ENCODE measurements at places on chromosomes 6 and 20. TPM values are rescaled to one million over a fixed set of nuclear protein-coding genes. Genes with fewer than 3 reads are reported as not detected.

DNA sequence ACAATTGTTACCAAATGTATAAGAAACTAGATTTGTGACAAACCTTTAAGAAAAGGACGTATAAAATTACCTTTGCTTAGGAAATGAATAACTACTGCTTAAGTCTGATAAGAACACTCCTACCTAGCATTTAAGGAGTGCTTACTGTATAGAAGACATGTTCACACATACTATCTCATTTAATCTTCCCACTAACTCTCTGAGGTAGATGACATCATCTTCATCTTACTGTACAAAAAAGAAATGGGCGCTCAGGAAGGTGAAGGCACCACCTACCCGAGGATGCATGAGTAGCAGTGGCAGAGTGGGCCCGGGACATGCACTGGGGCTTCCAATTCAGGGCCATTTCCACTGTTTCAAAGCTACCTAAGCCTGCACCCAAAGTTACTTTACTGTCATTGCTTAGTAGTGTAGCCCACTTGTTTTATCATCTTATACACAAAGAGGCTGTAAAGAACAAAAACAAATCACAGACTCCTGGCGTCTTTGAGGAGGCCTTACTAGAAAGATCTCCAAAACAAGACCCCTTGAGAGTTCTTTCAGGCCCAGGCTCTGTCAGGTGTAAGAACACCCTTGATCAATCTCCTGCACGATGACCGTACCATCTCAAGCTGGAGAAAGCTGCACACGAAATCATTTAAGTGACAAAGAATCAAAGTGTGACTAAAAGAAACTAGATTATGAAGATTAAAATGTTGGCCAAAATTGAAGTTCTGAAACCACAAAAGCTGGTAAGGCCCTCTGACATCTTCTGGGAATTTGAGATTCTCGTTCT lies 128.0 kb downstream of the INSM1 start:
- DNase-seq: no peak

GRCh38 chr6:126722411-126722810 lies 382.5 kb downstream of the CENPW start:
- no peak for DNase-seq

- DNase-seq: no peak
Observed at GRCh38 chr20:58233881-58234528, 5.6 kb upstream of the ANKRD60 start.

The WFDC5 gene
- total RNA-seq: 0.51 TPM

The SLC39A7 gene
- 72.4 TPM for total RNA-seq

The HDGFL1 gene
- not detected for total RNA-seq

DNA sequence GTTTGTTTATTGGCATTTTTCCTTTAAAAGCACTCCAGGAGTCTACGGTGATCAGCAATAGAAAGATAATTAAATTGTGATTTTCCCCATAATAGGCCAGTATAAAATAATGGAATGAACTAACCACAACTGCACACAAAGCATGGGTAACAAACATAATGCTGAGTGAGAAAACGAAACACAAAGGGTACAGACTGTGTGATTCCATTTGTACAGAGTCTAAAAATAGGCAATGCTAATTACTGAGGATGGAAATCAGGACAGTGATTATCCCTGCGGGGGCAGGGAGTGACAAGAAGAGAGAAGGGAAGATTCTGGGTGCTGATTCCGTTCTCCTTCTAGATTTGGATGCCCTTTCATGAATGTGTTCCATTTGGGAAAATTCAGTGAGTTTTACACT lies 478.1 kb downstream of the PREX1 start:
- DNase-seq: no peak

GRCh38 chr6:30782425-30783014 lies 38.2 kb upstream of the IER3 start:
- DNase-seq: peak; percentile 76

The SLC35D3 gene
- not detected for total RNA-seq

The DSP gene
- 352 TPM for total RNA-seq

- no peak for DNase-seq
Observed at GRCh38 chr6:29739136-29739881, 16.1 kb downstream of the HLA-F start.

GRCh38 chr6:28485482-28485881 lies 30.1 kb downstream of the GPX6 start:
- DNase-seq: peak; percentile 59

DNA sequence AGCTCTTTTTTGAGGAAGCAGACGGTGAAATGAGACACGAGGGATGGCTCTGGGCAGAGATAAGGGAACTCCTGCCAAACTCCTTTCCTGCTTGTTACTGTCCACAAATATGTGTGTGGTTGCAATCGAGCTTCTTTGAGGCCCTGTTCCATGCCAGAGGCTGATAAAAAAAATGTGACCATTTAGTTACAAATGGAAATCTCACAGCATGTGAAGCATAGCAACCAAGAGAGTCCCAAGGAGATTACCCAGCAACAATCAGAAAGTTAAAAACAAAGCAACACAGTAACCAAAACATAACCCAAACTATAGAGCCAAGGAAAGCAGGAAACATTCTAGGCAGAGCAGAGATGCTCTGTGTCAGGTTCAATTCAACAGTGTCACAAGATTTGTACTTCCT lies 35.4 kb upstream of the HMGN3 start:
- DNase-seq: peak; percentile 72

The SDCBP2 gene
- total RNA-seq: 5.3 TPM

The ATP9A gene
- 5.9 TPM for total RNA-seq

DNA sequence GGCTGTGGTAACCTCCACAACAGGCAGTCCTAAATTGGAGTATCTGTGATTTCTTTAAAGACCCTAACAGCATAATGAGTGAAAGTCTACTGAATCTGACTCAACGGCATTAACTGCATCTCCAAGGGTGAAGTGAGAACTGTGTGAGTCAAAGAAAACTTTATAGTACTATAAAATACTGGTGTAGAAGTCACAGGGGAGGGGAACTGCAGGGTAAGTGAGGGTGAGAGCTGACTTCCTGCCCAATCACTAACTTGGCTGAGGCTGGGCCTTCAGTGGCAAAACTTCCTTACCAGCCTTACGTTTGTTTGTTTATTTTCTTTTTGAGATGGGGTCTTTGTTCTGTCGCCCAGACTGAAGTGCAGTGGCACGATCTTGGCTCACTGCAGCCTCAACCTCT lies 109.8 kb downstream of the PTPRK start:
- no peak for DNase-seq

DNA sequence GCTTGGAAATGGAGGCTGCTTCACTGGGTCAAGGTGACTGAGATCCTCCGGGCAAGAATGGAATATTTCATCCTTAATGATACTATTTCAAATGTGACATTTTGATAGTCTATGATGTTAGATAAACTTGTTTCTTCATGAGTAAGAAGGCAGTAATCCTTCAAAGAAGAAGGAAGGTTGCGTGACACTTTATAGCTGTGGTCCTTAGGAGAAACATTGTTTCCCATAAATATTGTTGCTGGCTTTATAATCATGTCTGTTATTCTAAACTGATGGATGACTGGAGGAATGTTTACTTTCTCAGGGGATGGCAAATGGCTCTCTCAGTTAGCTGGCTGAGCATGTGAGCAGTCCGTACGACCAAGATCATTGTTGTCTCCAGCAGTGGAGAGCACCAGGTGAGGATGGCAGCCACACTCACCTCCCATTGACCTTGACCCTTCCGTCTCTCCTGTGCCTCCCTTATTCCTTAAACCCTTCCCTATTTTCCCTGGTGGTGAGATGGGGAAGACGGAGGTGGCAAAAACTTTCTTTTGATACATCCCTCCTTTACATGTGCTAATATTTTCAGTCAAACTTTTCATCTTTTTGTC lies 171.2 kb upstream of the OLIG3 start:
- no peak for DNase-seq

The KHDC1 gene
- total RNA-seq: 2.3 TPM

- no peak for DNase-seq
Observed at GRCh38 chr6:115004982-115005381, 662.2 kb upstream of the HS3ST5 start.

DNA sequence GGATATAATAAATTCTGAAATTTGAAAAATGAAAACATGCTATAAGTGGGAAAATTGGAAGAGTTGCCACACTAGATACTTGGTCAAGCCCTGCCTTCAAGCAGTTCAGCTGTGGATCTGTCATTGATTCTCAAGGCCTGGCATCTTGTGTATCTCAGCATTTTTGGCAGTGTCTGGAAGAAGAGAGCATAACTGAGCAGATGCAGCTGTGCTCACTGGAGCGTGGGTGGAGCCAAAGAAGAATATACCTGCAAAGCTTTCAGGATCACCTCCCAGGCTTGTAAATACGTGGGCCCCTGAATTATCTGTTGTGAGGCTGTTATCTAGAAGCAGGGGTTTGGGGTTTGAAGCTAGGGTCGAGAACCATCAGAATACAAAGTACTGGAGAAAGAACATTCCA lies 31.3 kb upstream of the CHD6 start:
- DNase-seq: no peak

DNA sequence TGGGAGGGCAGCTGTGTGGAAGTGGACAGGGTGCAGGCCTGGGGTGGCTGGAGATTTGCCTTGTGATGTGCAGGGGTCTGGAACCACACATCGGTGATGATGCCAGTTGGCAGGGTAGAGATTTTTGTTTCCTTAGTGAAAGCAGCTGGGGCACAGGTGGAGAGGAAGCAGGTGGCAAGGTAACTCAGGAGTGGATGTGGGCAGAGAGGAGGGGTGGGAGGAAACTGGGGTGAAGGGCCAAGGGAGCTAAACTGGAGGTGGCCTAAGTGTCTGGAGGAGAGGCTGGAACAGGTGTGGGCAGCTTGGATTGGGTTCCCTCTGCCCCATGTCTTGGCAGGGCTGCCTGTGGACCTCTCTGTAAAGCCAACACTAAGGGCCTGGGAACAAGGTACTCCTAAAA lies 4.7 kb upstream of the SCUBE3 start:
- no peak for DNase-seq

DNA sequence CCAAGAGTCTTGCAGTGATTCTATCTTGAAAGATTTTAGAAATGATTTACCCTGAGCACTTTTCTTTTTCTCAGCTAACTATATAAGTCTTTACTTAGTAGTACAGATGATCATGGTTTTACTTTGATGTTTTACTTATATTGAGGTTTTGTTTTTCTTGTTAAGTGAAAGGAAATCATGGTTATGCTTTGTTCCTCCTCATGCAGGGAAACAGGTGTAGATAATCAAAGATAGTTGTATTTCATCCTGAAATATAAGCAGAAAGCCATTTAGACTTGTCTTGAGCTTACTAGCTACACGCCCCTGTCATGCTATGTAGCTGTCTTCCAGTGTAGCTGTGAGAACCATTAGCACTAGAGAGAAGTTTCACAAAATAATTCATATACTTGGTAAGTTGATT lies 113.9 kb downstream of the HIVEP1 start:
- no peak for DNase-seq

DNA sequence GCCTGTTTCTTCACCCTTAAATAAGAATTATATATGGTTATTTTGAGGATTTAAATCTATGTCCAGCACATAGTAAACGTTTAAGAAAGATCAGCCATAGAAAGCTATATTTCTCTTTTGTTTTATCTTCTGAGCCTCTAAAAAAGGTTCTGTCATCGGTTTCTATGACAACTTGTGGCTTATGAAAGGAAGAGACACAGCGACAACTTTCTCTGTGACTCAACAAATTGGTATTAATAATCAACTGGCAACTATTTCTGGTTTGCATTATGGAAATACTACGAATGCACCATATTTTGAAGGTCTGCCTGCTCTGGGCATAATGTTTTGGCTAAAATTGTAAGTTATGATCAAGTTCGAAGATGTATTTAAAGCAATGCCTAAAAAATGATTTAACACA lies 751.0 kb downstream of the CD109 start:
- DNase-seq: peak; percentile 42

The DEFB118 gene
- total RNA-seq: not detected

- no peak for DNase-seq
Observed at GRCh38 chr6:63864671-63865318, 229.2 kb downstream of the PHF3 start.

- no peak for DNase-seq
Observed at GRCh38 chr6:1479095-1479494, 89.7 kb downstream of the FOXF2 start.

DNA sequence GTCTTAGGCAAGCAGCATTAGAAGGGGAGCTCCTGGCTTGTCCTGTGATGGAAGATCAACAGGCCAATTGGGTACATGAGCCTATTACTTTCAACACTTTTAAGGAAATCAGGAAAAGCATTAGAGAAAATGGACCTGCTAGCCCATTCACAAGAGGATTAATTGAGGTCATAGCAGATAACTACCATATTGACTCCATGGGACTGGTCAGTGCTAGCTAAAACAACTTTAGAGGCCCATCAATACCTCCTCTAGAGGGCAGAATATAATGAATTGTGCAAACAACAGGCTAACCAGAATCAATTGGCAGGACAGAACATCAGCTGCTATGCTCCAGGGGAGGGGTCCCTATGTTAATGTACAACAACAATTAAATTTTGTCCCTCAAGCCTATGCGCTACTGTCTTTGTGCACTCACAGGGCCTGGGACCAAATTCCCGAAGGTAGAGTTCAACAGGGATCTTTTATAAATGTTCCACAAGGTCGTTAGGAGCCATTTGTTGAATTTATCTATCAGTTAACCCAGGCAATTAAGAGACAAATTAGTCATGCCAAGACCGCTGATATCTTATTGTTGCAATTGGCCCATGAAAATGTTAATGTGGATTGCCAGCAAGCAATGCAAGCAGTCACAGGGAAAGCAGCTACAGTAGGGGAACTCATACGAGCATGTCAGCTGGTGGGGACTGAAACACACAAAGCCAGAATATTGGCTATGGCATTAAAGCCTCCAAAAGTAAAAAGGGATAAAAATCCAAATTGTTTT lies 106.6 kb upstream of the BTN3A2 start:
- no peak for DNase-seq

The PHIP gene
- 19.2 TPM for total RNA-seq

- no peak for DNase-seq
Observed at GRCh38 chr20:34791289-34792020, 34.0 kb downstream of the NCOA6 start.

GRCh38 chr6:40950986-40951698 lies 87.9 kb downstream of the UNC5CL start:
- DNase-seq: peak; percentile 86

The GSTA4 gene
- 15.0 TPM for total RNA-seq

The RIN2 gene
- 60.1 TPM for total RNA-seq

- DNase-seq: no peak
Observed at GRCh38 chr6:108518714-108519576, 41.8 kb upstream of the FOXO3 start.

DNA sequence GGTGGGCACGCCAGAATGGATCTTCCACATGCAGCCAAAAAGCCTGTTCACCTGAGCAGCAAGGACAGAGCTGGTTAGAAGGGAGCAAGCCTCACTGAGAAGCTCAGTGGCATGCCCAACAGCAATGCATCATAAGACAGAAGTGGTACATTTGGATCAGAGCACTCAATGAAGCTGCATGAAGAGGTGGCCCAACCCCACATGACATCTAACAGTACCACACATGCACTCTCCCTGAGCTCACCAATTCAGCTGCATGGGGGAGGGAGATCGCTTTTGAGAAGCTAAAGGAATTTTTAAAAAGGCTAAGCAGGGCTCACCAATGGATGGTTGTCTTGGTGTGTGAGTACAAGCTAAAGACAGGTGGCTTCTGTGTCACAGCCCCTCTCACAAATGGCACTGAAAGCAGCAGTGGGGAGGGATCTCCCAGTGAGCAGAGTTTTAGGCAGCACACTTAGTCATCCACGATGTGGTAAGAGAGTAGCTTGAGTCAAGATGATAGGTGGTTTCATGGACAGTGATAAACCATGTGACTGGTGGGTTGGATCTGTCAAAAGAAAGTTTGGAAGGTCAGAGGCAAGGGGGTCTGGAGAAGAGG lies 166.6 kb upstream of the TAB2 start:
- no peak for DNase-seq

Measured in foreskin keratinocyte (primary cell).